AG04449 (cell line): ENCODE measurements at places on chromosomes 4 and X.
A peak's percentile ranks its signal among the peaks of the same experiment; 100 is the strongest.

GRCh38 chr4:153152501-153153338 is 51.5 kb upstream of the TRIM2 start:
- DNase-seq = no peak

- DNase-seq = no peak
These were observed 9.1 kb downstream of the NOCT start for GRCh38 chr4:139024686-139025085.

DNA sequence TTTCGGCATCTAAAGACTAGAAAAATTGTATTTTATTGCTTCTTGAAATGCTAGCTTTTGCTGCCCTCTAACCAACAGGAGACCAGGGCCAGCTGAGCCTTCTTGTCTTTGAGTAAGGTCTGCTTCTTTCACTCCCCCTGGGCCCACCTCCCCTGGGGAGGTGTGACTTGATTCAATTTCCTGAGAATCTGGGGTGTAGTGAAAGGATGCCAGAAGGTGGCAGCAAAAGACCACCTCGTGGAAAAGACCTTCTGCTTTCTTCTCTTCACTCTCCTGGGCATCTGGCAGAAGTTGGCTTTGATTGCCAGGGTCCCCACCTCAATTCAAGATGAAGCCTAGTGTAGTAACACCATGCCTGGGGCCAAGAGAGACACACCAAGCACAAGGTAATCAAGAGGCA is 96.5 kb upstream of the MAOA start:
- DNase-seq = no peak

DNA sequence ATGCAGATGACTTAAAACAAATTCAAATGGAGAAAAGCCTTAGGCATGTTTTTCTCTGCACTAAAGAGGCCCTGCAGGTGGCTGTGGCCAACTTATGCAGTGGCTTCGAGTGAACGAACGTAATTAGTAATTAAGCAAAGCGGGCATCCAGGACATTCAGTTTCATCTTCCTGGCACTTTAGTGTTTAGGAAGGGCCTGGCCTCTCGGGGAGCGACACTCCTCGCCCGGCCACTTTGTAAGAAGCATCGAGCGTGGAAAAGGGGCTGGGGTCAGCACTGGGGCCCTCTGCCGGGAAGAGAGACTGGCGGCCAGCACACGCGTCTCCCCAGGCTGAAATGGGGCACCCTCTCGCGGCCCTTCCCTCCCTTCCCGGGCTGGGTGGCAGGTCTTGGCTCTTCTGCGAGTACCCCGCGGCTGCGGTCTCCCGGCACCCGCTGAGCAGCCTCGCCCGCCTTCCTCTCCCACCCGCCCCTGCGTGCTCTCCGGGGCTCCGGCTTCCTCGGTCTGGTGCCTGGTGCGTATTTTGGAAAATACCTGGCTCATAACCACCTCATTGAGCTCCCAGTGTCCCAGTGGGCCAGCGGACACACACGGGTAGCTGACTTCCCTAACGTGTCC is 677 bp upstream of the CYP4V2 start:
- no peak for DNase-seq

DNA sequence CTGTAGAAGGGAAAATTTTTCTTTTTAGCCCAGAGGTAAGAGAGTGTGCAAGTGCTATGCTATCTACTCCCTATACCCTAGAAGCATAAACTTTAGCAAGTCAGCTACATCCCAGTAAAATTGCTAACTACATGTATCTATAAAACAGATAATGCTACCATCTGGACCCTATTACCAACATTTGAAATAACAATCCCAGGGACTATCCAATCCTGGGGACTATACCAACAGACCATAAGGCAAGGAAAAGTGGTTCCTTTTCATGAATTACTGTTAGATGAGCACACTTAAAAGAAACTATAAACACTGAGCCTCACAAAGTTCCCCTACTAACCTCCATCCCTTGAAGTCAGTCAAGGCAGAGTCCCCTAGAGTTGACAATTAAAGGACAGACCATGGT is 213.6 kb upstream of the VEGFC start:
- no peak for DNase-seq

DNA sequence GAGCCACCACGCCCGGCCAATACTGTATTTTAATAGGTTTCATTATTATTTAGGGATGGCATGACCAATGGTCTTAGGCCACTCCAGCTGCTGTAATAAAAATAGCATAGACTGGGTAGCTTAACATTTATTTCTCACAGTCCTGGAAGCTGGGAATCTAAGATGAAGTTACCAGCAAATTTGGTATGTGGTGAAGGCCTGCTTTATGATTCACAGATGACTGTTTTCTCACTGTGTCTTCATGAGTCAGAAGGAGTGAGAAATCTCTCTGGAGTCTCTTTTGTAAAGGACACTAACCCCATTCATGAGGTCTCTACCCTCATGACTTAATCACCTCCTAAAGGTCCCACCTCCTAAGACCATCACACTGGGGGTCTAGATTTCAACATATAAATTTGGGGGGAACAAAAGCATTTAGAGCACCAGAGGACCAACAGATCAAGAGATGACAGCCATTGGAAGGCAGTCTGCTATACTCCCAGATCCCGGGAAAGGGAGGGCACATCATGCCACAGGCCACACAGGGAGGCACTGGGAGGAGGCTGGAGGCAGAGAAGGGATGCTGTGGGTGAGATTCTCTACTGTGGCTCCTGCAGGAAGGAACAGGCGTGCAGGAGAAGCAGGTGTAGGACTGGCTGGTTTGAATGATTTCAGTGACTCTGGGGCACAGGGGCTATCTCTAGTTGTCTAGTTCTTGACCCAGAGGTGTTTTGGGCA is 335.8 kb upstream of the SFRP2 start:
- DNase-seq = peak; percentile 55

DNA sequence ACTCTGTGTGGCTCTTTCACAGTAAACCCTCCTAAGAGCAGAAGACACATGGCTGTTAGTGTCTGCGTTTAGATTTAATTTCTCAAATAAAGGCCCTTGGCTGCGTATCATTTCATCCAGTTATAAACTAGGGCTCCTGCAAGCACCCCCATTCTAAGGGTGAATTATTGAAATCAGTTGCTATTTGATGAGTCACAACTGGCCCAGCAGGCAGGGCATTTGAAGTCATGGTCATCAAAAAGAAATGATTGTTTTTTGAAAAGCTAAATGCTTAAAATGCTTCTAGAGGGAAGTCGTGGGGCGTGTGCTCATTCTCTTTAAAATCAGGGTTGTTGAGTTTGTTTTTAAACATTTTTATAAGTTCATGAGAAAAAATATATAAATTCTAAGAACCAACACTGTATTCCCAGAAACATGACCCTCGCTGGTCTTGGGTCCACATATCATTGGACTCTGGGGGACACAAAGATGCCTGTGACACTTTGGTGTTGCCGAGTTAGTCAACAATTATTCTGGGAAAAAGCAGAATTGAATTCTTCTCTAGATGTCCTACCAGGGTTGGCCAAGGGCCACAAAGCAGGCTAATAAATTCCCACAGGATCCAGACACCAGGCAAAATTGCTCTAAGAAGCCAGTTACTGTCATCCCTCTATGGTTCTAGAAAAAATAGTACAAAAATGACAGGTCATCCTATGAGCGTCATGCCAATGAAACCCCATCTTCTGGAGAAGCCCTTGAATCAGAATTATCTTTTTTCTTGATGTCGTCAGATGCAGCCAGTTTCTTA is 99.5 kb upstream of the MYOZ2 start:
- no peak for DNase-seq

DNA sequence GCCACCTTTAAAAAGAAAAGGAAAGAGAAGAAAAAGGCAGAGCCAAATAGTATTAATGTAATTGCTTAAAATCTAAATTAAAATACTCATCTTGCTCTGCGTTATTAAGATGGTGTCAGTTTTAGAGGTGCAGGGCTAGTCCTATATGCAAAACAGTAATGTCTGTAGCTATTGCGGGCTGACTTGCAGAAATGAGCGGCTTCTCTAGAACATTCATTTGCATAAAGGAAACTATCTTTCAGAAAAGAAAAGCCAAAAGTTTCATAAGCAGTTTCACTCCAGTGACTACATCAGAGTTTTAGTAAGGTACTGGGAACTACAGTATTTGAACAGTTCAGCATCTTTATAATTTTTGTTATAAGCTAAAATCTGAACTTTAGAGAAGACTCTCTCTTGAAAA is 6.0 kb downstream of the SMAD1 start:
- DNase-seq = no peak

- no peak for DNase-seq
These were observed 243.6 kb downstream of the NPFFR2 start for GRCh38 chr4:72275381-72275780.

- DNase-seq = no peak
These were observed 492 bp upstream of the NKX3-2 start for GRCh38 chr4:13544606-13545393.

- DNase-seq = no peak
These were observed 163.4 kb downstream of the BANK1 start for GRCh38 chr4:101953949-101954348.

DNA sequence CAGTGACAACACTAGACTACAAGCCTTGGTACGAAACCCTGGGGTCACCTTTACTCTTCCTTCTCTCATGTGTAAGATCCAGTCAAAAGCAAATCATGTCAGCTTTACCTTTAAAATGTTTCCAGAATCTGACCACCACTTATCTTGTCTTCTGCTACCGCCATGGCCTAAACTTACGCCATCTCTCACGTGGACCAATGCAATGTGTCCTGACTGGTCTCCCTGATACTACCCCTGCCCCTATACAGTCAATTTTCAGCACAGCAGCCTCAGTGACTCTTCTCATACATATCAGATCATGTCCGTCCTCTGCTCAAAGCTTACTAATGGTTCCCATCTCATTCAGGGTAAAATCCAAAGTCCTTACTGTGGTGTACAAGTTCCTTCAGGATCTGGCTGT is 15.0 kb upstream of the MAML3 start:
- no peak for DNase-seq

- DNase-seq = no peak
These were observed 11.7 kb downstream of the TRIM2 start for GRCh38 chr4:153215921-153216320.

GRCh38 chr4:122205687-122206086 is 53.6 kb downstream of the BLTP1 start:
- DNase-seq = no peak

DNA sequence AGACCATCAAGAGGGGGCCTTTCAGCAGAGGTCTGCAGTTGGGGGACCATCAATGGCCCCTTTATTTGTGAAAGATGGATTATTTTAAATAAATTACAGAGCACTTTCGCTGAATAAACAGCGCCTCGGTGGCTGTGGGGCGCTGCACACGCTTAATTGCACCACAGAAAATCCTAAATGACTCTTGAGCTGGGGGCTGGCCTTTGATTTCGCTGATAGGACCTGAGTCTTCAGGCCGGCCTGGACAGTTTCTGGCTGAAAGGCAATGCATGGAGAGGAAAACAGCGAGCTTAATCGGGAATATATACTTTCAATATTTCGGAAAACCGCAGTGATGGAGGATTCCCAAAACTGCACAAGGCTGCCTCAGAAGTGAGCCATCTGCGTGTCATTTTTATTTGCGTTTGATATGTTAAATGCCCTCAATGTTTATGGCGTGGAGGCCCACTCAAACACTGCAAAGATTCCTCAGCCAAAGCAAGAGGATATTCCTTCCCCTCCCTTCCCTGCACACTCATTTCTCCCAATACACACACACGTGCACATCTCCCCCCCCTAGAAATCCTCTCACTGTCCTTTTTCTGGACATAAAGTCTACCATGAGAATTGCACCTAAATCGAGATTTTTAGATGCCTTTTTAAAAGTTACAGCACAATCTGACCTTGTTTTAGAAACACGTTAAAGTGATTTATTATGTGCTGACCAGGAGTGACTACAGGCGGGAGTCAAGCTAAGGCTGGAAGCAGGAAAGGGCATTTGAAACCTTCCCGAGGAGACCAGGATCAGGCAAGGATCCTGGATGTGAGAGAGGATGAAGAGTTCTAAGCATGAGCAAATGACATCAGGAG is 340.7 kb downstream of the RAB28 start:
- DNase-seq = no peak

DNA sequence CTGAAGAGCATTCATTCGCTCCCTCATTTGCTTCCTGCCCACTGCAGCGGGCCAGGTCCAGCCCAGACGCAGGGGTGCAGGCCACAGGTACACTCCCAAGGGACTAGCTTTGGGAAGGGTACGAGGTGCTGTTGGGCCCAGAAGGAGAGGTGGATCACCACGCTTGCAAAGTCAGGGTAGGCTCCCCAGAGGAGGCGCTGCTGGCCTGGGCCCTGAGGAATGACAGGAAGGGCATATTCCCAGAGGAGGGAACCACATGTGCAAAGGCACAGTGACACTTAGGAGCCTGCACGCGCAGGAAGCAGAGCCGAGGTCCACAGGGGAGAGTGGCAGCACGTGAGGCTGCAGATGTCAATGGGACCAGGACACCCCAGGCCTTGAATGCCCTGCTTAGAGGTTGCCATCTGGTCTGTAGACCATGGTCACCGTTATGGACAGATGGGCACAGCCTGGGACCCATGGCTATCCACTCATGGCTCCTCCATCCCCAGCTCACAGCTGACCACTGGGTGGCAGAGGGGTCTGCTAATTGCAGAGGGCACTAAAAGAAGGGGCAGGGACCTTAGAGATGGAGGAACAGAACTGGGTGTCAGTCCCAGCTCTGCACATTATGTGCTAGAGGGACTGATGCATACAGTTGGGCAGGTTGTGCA is 7.9 kb downstream of the HTRA3 start:
- DNase-seq = no peak

- no peak for DNase-seq
These were observed 9.9 kb upstream of the GASK1B start for GRCh38 chr4:158182736-158183135.

GRCh38 chr4:972651-973424 is 531 bp downstream of the DGKQ start:
- no peak for DNase-seq

DNA sequence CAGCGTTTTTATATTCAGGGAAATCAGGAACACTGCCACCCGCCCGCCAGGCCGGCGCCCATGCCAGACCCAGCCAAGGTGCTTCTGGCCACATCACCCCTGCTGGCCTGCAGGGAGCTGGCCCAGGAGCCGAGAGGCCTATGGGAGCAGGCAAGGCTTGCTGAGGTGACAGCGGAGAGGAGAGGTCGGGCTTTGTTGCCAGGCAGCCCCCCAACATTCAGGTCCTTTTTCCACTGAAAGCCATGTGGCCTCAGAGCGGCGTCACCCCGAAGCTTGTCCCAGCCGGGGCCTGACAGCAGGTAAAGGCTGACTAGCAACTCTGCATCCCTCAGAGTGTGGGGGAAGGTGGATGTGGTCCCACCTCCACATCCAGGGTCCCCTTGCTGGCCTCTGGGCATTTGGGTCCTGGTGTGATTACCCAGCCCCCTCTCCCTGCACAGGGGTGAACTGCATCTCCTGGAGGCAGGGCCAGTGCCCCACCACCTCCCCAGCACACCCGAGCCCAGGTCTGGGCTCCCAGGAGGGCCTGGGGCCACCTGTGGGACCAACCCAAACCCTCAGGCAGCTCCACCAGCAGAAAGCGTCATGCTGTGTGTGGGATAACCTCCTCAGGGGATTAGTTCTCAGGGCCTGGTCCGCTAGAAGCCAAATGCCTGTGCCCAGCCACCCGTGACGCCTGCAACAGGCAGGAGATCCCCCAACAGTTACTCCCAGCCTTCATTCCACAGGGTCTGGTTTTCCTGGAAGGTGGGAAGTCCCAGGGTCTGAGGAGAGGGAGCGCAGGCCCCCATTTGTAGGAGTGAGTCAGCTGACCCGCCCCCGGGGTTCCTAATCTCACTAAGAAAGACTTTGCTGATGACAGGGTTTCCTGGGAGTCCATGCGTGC is at the start of gene PDE6B:
PDE6B (plus strand) TSS at position 869 of the 886 bp plus-strand sequence. CDS start 54 bp downstream, outside the sequence.
- DNase-seq = no peak

- DNase-seq = no peak
These were observed 106.9 kb downstream of the THOC2 start for GRCh38 chrX:123625952-123626351.
